Karpas-422 (cell line): ENCODE measurements at places on chromosomes 12 and 14. TPM values are rescaled to one million over a fixed set of nuclear protein-coding genes. Genes with fewer than 3 reads are reported as not detected.
A peak's percentile ranks its signal among the peaks of the same experiment; 100 is the strongest.

DNA sequence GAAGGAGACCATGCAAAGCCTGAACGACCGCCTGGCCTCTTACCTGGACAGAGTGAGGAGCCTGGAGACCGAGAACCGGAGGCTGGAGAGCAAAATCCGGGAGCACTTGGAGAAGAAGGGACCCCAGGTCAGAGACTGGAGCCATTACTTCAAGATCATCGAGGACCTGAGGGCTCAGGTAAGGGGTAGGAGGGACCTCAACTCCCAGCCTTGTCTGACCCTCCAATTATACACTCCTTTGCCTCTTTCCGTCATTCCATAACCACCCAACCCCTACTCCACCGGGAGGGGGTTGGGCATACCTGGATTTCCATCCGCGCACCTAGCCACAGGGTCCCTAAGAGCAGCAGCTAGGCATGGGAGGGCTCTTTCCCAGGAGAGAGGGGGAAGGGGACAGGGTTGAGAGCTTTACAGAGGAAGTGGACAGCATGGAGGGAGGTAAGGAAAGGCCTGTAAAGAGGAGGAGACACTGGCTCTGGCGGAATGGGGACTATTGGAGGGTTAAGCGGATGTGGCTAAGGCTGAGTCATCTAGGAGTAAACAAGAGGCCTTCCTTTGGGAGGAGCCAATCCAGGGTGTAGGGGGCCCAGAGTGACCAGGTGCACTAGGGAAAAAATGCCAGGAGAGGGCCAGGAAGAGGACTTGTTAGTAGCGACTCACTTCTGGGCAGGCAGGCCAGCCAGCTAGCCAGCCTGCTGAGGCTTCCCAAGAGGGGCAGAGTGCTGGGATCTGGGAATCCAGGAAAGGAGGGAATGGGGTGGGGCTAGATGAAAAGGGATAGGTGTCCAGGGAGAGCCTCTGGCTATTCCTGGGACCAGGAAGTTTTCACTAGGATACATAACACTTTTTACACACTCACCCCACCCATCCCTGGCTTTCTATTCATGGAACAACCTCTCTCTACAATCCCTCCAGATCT lies 754 bp downstream of the KRT18 start:
- DNase-seq = no peak

DNA sequence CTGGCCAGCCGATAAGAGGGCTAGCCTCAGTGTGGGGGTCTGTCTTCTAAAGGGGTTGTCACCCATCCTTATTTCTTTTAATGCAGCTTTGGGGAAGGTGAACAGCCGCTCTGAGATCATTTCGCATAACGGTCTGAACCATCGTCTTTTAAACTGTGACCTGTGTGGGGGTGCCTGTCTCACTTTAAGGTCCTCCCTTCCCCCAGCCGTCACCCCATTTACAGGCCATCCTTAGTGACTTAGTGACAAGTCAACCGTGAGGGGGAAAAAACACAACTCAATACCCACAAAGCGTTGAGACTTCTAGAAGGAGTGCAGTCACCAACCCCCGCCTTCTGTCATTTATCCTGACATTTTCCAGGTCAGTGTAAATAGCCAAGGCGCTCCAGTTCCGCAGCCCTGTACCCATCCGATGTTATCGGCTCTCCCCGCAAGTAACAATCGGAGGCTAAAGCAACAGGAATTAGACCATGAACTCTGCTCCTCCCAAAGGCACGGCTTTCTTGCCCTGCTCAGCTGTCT lies 505 bp upstream of the DENND5B start:
- peak; percentile 52 for DNase-seq

DNA sequence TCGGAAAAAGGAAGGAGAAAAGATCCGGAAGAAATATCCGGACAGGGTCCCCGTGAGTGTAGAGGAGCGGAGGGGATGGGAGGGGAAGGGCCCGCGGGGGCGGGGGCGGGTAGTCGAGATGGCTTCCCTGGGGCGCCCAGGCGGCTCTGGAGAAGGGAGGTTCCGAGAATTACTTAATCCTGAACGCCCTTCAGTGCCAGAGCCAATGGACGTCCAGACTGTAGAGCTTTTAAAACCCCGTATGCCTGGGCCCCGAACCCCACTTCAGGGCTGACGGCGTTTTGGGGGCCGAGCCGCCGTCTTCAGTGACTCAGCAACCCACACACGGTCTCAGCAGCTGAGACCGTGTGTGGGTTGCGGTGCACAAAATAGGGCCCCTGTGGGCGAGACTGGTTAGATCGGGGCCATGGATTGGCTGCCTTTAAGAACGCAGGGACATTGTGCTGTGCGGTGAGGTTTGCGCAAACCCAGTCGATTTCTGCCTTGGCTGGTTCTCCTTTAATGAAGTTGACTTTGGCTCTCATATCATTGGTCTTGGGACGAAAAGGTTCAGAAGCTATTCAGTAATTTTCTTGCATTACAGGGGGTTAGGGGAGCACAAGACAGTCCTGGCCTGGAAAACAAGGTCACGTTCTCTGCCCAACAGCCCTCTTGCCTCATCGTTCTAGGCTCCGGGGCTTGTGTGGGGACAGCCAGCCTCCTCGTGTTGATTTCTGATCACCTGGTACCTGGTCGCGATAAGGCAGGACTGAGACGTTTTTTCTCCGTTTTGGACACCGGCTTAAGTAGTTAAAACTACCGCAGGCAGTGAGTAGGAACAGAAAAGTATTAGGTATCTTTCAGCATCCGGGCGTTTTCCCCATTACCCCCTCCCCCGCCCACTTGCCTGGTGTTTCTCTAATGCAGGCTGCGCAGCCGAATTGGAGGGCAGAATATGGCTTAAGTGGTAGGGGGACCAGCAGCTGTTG lies 775 bp downstream of the GABARAPL1 start:
- no peak for DNase-seq

DNA sequence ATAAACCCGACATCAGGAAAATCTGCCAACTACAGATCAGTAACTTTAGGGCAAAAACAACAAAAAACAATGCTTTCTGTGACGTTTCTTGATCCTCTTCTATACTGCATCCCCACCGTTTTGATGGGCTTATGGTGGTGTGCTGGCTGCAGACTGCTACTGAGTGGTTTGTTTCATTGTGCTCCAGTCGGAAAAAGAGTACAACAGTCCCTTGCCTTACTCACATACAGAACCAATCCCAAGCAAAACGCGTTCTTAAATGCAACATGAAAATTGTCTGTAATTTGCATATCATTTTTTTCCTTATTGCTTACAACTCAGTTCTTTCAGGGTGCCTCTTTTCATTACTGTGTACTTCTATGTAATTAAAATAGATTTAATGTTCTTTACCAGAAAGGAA lies 2.3 kb downstream of the ETV6 start:
- DNase-seq = no peak

DNA sequence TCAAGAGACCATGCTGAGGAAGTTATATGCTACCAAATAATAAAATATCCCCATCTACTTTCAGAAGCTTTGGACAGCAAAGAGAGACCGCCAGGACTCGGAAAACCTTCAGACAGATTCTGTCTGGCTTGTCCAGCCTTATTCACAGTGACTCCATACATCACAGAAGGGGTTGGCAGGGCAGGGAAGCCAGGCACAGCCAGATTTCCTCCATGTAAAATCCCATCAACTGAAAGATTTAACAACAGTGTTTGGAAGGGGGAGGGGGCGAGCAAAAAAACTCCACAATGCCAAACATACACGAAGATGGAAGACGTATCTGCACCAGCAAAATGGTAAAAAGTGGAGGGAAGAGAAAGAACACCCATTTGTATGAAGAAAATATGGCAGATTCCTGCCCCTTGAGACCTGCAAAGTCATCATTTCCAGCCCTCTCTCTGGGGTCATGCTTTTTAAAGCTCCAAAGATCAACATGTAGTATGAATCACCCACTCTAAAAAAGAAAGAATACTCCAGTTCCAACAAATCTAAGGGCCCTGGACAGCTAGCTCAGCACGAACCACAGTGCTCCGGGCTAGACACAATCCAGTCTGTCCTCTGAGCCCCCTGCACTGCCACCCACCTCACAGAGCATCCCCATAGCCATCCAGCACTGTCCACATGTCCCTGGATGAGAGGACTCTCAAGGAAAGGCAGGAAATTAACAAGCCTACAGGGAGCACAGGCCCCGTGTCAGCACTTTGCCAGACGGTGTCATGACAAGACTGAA lies 116.4 kb downstream of the DICER1 start:
- no peak for DNase-seq

Gene TSPAN8
- not detected in 2 replicates for total RNA-seq

GRCh38 chr14:52279408-52279807 lies 11.9 kb downstream of the PTGDR start:
- DNase-seq = no peak
